ENCODE measurements at places on chromosomes 12 and 14.

DNA sequence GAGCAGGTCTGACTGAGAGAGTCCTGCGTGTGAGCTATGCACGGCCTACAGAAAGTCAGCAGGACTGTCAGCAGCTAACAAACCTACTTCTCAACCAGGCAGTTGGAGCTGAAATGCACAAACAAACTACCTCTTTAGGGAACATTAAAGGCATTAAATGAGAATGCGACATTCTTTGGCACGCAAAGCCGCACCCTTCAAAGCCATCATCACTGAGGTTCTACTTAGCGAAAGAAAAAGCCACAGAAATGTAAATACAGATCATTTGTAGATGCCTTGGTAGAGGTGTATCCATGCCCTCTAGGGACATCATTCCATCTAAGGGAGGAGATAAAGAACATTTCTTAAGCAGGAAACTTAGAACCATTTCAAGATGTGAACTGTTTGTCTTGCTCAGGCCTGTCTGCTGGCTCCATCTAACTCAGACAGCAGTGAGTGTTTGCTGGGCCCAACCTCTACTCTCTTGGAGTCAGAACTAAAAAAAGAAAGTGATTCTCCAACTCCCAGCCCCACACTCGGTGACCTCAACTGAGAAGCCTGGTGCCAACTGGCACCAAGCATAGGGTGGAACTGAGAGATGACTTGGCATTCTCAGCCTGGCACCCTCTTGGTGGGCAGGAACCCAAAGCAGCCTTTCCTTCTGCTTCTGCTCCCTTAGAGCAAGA lies 63.5 kb upstream of the MBIP start:
- peak; percentile 27 for DNase-seq

DNA sequence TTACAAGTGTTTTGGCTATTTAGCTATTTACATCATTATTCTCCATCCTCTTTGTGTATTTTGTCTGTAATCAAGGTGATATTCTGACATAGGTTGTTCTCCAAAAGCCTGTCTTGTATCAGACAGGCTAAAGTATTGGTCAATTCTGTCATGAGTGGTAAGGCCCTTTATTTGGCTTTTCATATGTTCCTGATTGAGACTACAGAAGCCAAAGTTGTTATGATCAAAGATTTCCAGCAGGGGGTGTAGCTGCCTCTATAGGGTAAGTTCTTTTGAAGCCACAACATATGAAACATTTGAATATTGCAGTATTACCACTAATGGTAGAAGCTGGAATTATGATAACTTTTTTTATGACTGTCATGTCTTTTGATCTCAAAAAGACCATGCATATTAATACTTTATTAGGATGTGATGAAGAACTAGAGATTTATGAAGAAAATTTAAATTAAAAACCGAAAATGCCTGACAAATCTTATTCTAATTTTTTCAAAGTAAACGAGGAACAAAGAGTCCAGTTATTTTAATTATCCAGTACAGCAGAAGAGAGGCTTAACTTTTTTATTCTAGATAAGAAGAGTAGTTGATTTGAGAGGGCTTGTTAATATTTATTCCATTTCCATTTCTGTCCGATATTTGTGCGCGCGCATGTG lies 3.4 kb upstream of the ARHGAP5 start:
- peak; percentile 82 for DNase-seq

DNA sequence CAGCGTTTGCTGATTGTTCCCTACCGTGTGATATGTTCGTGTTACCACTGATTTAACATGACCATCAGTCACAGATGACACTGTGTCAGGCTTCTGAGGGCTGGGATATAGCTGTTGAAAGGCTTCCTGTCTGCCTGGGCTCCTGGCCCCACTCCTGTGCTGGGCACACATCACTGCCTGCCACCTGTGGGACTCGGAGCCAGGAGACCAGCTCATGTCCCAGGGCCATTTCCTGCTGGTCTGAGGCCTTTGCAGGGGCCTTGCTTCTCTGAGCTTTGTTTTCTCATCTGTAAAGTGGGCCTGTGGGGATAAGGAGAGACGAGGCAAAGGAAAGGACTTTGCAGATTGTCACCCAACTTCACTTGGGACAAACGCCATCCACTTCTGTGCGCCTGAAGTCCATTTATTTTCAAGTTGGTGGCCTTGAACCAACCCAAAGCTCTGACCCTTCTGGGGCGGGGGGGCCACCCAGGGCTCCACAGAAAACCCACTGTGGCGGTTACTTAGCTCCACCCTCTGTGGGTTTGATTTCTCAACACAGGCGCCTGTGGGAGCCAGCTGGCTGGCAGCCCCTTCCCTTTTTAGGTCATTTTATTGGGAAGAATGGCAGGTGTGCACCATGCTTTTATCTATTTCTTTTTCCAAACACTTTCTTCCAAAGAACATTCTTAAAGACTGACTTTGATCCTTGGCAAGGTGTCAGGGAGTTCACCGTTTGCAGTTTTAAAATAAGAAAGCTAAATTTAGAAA lies 54.1 kb downstream of the BEGAIN start:
- no peak for DNase-seq

GRCh38 chr12:72207079-72207478 lies 65.1 kb upstream of the TRHDE start:
- DNase-seq, result no peak

DNA sequence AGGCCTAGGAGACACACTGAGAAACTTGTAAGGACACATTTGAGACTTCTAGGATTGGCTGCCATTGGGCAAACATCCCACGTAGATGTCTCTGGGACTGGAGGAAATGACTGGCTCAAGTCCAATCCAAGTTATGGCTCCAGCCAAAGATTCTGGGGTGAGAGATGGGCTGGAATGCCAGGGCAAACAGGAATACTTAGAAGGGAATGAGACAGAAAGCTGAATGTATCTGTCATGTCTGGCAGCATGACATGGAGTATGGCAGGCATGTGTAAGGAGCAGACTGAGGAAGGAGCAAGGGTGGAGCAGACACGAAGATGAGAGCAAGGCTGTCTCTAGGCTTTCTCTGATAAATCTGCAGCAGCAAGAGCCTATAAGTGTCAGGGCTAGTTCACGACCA lies 209.2 kb downstream of the PHLDA1 start:
- DNase-seq, result no peak

- DNase-seq, result no peak
Measured at GRCh38 chr14:73744874-73745529, 30.8 kb upstream of the PNMA1 start.

- no peak for DNase-seq
Measured at GRCh38 chr12:117563007-117563406, 201.6 kb upstream of the NOS1 start.

DNA sequence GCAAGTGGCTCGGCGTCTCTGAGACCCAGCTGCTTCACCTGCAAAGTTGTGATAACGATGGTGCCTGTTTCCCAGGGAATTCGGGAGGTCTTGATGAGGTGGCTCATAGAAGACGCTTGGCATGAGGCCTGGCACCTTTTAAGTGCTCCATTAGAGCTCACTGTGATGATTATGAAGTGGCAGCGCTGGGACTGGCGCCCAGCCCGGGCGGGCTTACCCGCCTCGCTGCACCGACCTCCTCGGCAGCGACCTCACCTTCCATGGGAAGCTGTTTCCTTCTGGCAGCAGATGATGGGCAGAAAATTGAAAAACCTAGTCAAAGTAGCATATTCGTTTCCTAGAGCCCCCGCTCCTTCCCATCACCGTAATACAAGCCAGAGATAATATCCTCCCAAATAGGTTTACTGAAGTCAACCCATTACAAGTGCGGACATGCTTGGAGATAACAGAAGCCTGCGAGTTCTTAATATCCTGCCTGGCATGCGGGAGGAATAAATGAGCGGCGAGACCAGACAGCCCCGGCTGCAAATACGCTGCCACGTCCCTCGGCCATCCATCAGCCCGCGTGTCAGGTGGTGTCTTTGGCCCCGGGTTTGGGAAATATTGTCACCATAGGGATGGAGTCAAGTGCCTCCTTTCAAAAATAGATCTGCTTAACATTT lies 35.2 kb upstream of the DLK1 start:
- DNase-seq, result no peak

- DNase-seq, result no peak
Measured at GRCh38 chr12:116165036-116165425, 112.5 kb downstream of the MED13L start.

- no peak for DNase-seq
Measured at GRCh38 chr12:68012712-68013111, 23.5 kb downstream of the IFNG-AS1 start.

DNA sequence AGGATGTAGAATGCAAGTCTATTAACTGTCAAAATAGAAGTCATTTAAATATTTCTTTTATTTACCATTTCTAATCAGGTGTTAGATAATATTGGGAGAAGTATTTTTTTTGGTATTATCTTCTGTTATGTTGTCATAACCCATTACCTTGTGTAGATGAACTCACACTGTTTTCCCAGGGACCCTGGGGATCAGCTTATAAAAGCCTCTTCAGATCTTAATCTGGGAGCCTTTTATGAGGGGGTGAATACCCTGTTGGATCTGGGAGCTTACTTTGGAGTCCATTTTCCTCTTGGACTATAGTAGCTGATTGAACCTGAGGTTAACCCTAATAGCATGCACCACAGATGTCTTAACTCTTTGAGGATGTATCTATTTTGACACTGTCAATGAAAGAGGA lies 176.3 kb upstream of the ATP2B1 start:
- no peak for DNase-seq

DNA sequence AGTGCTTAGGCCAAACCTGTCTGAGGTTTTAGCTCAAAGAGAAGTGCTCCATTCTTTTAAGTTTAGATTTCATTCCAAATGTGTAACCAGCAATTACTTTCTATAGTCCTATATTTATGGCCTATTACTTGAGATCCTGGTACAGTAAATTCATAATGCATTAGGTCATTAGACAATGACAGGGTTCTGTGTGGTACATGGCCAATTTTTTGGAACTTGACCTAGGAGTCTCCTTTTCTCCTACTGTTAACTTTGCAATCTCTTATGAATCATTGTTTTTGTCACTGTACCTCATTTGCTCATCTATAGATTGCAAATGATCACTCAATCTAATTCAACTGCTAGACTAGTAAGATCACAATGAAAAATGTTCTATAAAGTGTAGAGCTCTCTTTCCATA lies 136.7 kb downstream of the PDE3A start:
- no peak for DNase-seq

- no peak for DNase-seq
Measured at GRCh38 chr12:80211671-80212070, 112.3 kb downstream of the OTOGL start.

GRCh38 chr12:53949631-53950436 lies 4.9 kb upstream of the HOXC12 start:
- DNase-seq, result no peak

DNA sequence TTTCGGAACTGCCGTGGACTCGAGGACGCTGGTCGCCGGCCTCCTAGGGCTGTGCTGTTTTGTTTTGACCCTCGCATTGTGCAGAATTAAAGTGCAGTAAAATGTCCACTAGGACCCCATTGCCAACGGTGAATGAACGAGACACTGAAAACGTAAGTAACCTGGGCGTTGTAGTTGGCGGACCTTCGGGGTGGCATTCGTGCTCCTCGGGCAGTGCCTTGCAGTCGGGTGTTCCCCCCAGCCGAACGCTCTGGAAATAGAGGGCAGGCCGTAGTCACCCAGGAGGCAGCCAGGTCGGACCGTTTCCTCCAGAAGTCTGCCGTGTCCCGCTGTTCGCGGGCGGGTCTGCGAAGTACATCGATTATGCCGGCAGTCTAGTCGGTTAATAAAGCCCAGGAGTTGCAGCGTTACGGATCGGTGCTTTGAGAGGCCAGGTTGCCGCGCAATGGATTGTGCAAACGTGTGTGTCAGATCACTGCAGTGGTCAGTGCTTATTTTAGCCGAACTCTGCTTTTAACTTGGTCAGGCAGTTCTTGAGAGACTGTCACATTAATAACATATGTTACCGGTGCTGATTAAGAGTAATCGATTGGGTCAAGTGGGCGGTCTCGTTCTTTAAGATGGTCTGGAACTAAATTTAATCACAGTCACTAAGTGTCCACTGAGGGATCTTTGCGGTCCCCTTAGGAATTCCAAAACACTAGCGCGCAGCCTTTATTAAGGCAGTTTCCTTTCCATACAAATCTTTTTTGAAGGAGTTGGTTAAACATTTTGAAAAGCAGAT lies 906 bp downstream of the MARK3 start:
- peak; percentile 47 for DNase-seq

- no peak for DNase-seq
Measured at GRCh38 chr14:101171650-101172049, 268.1 kb upstream of the RTL1 start.

GRCh38 chr12:62774794-62775193 lies 160.2 kb downstream of the PPM1H start:
- no peak for DNase-seq

- DNase-seq, result no peak
Measured at GRCh38 chr12:6555018-6555691, 687 bp downstream of the IFFO1 start.

- DNase-seq, result no peak
Measured at GRCh38 chr12:47237751-47238211, 158.0 kb upstream of the AMIGO2 start.

- DNase-seq, result peak; percentile 41
Measured at GRCh38 chr14:51224551-51224950, 15.5 kb upstream of the TMX1 start.

DNA sequence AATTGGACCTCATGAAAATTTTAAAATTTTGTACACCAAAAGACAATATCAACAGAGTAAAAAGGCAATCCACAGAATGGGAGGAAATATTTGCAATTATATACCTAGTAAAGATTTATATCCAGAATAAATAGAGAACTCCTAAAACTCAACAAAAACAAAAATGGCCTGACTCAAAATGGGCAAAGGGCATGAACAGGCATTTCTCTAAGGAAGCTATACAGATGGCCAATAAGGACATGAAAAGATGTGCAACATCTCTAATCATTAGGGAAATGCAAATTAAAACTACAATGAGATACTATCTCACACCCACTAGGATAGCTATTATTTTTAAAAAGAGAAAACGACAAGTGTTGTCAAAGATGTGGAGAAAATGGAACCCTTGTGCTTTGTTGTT lies 10.9 kb upstream of the APOF start:
- no peak for DNase-seq

- DNase-seq, result no peak
Measured at GRCh38 chr12:40335991-40336390, 111.2 kb downstream of the LRRK2 start.

DNA sequence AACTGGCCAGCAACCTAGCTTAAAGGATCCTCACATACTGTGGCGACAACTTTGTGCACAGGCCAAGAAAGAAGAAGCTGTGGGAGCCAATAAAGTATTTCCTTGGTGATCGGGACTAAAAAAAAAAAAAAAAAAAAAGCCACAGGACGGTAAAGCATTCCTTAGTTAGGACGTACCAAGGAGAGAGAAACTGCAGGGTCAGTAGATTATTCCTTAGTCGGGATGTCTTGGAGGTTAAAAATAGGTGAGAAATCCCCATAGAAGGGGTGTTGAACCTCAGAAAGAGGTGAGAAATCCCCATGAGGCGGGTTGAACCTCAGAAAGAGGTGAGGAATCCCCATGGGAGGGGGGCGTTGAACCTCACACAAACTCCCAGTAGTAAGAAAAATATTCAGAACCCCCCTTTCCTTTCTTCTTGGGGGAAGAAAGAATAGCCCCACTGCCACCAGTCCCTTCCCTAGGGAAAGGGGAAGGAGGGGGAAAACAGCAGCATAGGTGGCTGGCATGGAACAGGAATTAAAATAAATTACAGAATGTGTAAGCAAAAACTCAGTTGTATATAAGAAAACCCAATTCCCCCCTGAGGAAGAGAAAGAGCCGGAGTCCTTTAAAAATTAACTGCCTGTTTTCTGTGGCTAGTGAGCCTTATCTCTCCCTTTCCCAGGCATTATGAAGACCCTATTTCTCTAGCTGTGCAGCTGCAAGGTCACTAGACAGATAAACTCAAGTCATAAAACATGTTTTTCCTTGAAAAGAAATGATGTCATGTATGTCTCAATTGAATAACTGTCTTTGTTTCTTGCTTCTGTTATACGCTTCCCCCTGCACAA lies 26.8 kb downstream of the KLRK1 start:
- DNase-seq, result no peak
